Placental epithelial cell (primary cell): ENCODE measurements at places on chromosomes 12 and 14. TPM values are rescaled to one million over a fixed set of nuclear protein-coding genes. Genes with fewer than 3 reads are reported as not detected.

Gene MIP
- total RNA-seq = not detected in 2 replicates

Gene ABCD2
- not detected in 2 replicates for total RNA-seq

Gene STXBP6
- 199 and 218 TPM in 2 replicates for total RNA-seq

Gene HHIPL1
- 6.7 and 7.5 TPM in 2 replicates for total RNA-seq

Gene SLC6A13
- total RNA-seq = not detected in 2 replicates
